ENCODE measurements at places on chromosomes 3 and 15.

- DNase-seq = no peak
These were observed 8.6 kb downstream of the ALS2CL start for GRCh38 chr3:46684891-46685290.

- no peak for DNase-seq
These were observed 103.4 kb downstream of the TUSC7 start for GRCh38 chr3:116812949-116813348.

DNA sequence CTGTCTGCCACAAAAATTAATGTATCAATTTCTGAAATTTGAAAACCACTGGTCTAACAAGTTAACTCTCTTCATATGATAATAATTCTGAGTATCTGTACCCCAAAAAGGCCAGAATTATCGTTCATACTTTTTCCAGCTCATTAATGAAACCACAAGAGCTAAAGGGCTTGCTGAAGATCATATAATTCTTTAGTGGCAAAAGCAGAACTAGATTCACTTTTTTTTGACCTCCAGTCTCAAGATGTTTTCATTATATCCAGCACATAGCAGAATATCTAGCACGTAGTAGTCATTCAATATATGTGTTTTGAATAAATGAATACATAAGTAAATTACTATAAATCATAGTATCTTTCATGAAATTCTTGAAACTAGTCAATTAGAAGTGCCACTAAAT, 246.7 kb upstream of the KCNH8 start:
- DNase-seq = no peak

- DNase-seq = no peak
These were observed 50.7 kb upstream of the FGF7 start for GRCh38 chr15:49372366-49372765.

DNA sequence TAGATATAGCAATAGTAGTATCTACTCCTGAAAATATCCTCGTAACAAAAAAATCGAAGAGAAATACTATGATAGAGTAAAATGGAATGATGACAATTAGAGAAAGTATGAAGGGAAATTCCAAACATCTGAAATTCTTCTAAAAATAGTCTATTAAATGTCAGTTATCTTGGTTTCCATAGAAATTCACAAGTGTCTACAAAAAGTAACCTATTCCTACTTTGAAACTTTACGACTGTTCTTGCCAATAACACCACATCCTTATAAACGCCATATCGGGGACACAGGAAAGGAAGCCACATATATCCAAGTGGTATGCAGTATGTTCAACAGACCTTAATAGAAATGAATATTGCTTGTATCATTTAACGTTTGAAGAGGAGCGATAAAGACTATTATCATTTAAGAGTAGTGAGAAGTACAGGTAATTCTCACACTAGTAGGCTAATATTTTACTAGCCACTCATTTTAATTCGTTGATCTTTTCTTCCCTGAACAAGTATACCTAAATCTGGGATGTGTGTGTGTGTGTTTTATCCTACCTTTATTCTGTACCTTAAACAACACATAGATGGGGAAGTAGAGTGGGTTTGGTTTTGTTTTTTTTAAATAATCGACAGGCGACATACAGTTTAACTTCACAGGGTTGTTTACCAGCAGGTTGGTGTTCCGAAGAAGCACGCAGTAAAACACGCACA, 1.2 kb downstream of the GPR176 start:
- peak; percentile 30 for DNase-seq

DNA sequence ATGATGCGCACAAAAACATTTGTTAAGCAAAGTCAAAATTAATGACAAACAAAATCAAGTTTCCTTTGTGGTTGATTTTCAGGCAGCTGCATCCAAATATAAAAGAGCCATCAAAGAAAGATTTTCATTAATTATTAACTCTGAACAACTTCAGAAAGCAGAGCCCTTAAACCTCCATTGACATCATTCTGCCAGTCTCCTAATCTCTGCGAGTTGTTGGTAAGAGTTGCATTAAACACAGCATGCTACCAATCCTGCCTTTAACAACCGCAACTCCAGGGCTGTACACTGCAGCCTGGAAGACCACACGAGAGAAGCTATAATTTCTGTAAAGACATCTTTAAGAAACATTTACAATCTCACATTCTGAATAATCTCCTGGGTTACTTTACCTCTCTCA, 204.6 kb downstream of the NR2F2 start:
- DNase-seq = no peak

- DNase-seq = no peak
These were observed 828.4 kb downstream of the TUSC7 start for GRCh38 chr3:117537949-117538348.

- no peak for DNase-seq
These were observed 84.7 kb downstream of the SCN11A start for GRCh38 chr3:38966811-38967692.

DNA sequence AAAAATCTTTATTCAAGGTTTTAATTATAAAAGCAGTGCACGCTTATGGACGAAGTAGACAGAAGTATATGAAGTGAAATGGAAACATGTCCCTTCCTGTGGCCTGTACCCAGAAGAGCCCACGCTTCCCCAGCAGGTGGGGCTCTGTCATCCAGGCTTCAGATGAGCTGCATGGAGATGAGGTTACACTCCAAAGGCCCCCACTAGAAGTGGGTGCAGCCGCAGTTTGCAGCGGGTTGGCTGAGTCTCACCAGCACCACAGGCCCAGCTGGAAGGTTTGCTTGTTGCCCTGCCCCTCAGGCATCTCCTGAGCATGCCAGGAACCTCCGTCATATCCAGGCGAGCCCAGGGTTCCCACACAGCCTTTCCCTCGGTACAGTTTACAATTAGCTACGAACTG, 33.1 kb downstream of the PRR20G start:
- DNase-seq = no peak

DNA sequence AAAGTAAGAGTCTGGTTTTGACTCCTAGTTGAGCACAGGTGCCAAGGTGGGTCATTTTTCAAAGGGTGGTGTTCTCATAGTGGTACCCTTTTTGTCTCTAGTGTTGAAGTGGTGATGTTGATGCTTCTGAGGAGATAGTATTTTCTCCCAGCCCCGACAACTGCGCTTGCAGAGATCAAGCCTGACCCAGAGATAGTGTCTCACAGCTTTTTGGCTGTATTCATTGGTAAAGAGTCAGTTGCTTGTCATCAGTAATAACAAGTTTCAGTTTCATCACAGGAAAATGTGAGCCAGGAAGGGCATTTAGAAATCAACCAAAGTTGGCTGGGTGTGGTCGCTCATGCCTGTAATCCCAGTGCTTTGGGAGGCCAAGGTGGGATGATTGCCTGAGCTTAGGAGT, 139.3 kb downstream of the NFKBIZ start:
- DNase-seq = no peak

- DNase-seq = no peak
These were observed 134.1 kb upstream of the MEF2A start for GRCh38 chr15:99431661-99432091.
